Mesothelial cell of epicardium (in vitro differentiated cells): ENCODE measurements at places on chromosomes 6 and 20. TPM values are rescaled to one million over a fixed set of nuclear protein-coding genes. Genes with fewer than 3 reads are reported as not detected.

GRCh38 chr6:26122402-26122792 is 35.2 kb downstream of the HFE start:
- DNase-seq: no peak

- DNase-seq: no peak
Measured at GRCh38 chr6:137772541-137773250, 94.4 kb upstream of the TNFAIP3 start.

GRCh38 chr6:145137425-145137824 is 597.9 kb downstream of the EPM2A start:
- no peak for DNase-seq

GRCh38 chr6:42411406-42411805 is 40.3 kb downstream of the TRERF1 start:
- no peak for DNase-seq

DNA sequence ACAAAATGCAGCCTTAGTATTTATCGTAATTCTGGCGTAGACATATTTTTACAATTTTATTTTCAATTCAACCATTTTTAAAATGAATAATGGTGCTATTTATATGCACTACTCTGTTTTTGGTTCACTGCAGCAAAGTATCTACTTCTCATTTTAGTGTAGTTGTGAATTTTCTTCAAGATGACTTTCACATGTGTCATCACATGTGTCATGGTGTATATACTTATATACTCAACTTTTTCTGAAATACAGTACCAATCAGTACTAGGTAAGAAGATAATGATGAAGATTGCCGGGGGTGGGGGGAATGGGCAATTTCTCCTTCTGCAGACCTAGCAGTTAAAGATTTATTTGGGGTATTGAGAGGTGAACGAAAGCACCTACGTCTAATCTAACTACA is 634.5 kb downstream of the PHF3 start:
- no peak for DNase-seq

DNA sequence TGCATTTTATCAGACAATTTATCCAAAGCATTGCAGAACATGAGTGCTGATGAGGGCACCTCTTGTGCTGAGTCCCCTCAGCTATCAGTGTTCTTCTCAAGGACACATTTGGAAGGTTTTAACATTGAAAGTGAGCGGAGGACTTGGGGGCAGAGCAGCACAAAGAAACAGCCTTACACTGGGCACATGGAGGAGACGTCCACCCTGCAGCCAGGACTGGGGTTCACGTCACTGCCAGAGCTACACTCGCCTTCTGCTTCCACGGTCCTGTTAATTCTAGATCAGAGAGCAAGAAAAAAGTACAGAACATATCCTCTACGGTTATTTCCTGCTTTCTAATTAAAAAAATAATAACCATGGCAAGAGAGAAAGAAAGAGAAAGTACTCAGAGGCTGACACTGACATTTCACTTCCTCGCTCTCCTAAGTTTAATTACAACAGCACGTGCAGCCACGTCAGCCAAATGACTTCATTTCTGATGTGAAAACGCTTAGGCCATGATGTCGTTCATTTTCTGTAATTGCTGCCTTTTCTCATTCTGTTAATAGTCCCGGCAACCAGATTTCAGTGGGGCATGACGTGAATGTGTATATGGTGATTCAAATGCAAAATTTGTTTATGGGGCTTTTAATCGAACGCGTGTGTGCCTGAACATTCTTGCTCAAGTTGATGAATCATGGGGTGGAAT is 5.1 kb downstream of the PRND start:
- DNase-seq: no peak

GRCh38 chr6:84137989-84138575 is 89.4 kb downstream of the CEP162 start:
- DNase-seq: no peak

DNA sequence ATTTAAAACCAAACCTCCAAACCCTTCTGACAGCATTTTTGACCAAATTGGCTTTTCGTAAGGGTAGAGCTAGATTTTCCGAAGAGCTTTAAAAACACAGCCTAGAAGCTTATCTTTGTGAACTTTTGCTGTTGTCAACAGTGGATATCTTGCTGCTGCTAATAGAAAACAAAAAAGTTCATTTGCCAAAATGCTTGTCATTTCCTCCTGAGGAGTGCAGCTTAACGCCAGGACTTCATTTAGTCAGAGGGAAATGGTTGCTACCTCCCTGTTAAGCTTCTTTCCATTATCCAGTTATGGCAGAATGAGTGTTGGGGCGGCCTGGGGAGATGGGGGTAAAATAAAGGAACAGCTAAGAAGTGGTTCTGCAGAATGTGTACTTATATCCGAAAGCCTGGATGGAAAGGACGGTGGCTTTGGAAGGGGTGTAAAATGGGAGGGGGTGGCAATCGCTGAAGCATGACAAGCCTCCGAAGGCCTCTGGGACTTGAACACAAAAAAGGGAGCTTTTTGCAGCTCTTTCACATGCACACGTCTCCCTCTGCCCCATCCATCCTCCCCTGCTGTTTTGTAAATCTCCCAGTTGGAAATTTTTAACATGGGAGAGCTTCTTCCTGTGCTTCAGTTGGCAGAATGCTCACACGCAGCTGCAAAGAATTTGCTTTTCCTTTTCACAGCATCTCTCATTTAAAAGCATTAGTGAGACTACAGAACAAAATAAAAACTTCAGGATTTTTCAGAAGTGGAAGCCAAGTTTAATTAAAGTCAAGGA is 22.5 kb downstream of the JARID2 start:
- DNase-seq: no peak

DNA sequence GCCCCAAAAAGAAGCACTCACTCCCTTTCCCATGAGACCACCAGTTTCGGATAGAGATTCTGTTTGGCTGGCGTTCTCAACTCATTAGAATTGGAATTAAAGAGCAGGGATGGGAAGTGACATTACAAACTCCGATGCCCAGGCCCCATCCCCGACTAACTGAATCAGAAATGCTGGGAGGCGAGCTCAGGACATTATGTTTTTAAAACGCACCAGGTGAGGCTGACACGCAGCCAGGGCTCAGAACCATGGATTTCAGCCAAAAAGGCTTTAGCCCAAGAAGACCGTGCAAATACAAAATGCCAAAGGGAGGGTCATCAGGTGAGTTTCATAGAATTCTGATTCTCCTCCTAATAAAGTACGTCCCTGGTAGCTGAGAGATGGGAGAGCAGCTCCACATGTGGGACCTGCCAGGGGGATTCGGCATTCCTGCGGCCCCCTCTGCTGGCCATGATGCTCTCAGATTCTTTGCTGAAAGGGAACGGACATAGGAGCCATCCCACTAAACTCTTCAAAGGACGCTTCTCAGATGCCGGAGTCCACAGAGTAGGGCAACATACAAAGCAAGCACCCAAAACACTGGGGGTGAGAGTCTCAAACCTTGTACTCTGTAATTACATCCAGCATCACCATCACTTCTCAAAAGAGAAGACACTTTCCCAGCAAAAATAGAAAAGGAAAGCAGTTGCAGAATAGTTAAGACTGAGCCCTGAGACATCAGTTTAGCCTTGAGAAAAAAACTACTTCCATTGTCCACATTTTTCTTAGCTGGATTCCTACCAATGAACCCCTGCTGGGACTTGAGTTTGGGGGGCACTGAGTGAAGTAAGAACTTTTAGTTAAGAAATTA is 205.2 kb downstream of the BMP7 start:
- peak; percentile 79 for DNase-seq

The ZHX3 gene
- 13.9 to 18.3 TPM (median 17.6 TPM) in 3 replicates for total RNA-seq

GRCh38 chr6:104789770-104790190 is 69.9 kb downstream of the HACE1 start:
- DNase-seq: no peak

GRCh38 chr20:10314198-10314597 is 95.6 kb downstream of the SNAP25 start:
- DNase-seq: no peak

The DEFB124 gene
- not detected in 3 replicates for total RNA-seq

- DNase-seq: no peak
Measured at GRCh38 chr20:14566505-14566904, 229.1 kb upstream of the FLRT3 start.

DNA sequence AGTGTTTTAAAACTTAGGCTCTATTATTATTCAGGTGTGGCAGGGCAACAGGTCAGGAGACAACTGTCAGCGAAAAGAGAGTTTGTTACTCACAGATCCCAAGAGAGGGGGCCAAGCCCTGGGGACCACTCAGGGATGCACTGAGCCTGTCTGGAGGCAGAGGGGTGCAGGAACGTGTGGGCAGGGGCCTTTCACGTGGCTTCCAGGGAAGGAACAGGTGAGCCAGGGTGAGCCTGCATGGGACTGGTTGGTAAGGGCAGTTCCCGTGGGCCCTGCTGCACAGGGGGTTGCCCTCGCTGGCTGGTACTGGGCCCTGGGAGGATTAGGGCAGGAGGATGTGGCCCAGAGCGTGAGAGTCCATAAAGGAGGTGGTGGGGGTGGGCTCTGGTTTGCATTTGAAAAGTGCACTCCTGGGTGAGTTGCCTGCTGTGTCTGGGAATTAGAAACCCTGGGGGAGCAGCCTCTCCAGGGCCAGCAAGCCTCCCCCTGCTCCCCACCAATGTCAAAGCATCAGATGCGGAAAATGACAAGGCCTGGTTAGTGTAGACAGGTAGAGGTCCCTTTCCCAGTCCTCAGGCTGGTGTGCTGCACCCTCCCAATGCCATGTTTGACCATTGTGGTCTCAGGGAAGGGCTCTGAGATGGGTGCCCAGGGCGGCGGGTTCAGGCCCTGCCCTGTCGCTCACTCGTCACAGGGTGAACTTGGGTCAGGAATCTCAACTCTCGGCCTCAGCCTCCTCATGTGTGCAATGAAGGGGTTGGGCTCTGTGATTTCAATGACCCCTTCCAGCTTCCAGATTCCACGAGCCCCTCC is 127.4 kb upstream of the RPS6KA2 start:
- no peak for DNase-seq

The ALDH5A1 gene
- 19.6 to 22.6 TPM (median 22.5 TPM) in 3 replicates for total RNA-seq

- DNase-seq: no peak
Measured at GRCh38 chr20:42857446-42857845, 332.3 kb downstream of the PTPRT start.

The BLTP3A gene
- total RNA-seq: 14.6 to 14.9 TPM (median 14.7 TPM) in 3 replicates

DNA sequence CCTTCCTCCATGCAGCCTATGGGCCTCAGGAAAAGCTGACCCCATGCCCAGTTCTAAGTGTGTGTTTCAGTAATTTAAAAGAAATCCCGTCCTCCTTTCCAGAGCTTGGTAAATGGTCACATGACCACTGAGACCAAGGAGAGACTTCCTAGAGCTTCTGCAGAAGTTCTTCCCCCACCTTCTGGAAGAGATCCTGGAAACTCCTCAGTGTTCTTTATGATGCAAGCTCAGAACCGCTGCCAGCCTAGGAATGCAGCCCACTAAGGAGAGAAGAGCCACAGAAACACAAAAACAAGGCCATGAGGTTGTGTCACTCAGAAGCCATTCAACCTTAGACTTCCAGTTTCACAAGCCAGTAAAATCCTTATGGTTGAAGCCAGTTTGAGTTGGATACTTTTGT is 348.4 kb downstream of the TPBG start:
- no peak for DNase-seq

- peak; percentile 64 for DNase-seq
Measured at GRCh38 chr6:44735630-44735963, 348.1 kb downstream of the CDC5L start.

The BTNL2 gene
- total RNA-seq: not detected in 3 replicates

DNA sequence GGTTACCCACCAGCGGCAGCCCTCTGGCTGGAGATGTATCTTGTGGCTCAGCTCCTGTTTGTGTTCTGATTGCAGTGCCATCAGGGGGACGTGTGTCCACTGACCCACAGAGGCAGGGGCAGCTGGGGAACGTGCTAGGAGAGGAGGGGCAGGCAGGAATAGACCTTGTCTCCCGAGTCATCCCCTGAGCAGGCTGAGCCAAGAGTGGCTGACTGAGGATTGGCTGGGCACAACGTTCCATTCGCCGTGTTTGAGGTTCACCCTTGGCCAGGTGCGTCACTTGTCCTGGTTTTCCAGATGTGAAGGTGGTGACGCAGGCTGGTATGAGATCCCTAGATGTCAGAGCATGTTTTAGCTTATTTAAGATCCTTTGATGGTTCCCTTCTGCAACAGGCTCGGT is 57.7 kb downstream of the ADNP start:
- DNase-seq: no peak

The POU5F1 gene
- 0.24 to 0.47 TPM in 2 of 3 replicates, not detected in the other for total RNA-seq

GRCh38 chr6:101711518-101711917 is 318.0 kb downstream of the GRIK2 start:
- no peak for DNase-seq

The GRM1 gene
- 0.11 to 0.16 TPM in 2 of 3 replicates, not detected in the other for total RNA-seq

DNA sequence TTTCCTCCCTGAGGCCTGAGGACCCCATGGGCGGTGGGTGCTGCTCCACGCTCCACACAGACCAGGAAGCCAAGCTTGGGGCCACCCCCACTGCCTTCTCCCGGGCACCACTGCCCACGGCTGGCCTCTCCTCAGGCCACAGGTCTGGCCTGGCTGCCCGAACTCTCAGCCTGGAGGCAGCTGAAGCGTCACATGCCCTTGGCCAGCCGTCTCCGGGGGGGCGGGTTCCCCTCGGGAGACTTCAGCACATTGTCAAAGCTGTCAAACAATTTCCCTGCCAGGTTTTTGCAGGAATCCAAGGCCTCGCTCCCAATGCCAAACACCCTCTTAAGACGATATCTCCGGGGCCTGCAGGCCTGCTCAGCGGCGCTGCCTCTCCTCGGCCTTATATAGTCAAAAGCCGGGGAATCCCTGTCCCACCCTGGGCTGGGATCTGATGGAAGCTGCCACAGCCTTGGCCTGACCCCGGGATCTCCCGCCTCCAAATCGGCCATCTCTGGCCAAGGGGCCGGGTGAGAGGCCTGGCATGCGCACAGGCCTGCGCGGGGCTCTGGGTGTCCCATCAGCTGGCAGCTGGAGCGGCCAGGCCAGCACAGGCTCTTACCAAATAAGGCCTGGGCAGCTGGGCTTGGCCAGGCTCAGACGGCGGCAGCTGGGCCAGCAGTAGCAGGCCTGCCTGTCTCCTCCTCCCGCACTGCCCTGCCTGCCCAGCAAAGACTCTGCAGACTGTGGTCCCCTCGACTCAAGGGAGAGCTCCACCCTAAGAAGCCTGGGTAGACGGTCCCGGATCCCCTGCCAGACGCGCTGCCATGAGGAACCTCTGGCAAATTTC is 49.7 kb downstream of the RBM38 start:
- DNase-seq: no peak

DNA sequence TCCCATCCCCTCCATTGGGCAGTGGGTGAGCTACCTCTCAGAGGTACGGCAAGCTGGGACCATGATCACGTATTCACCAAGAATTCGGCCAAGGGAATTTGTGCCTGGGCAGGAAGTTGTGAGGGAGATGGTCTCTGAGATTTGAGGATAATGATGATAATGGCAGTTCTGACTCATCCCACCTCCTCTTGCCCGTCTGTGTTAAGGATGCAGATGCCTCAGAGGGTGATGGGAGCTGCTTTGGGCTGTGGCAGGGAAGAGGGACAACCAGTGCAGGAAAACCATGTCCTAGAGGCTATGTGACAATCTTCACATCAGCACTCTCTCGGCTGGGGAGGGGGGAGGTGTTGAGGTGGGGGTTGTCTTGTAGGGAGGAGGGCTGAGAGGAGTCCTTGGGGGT is 4.3 kb downstream of the TGM6 start:
- DNase-seq: no peak

The FNDC1 gene
- total RNA-seq: 0.31 to 0.40 TPM (median 0.34 TPM) in 3 replicates

GRCh38 chr6:105509506-105510331 is 106.8 kb upstream of the PREP start:
- DNase-seq: no peak

The KCNK16 gene
- total RNA-seq: not detected in 3 replicates

- no peak for DNase-seq
Measured at GRCh38 chr20:5495939-5496338, 179.2 kb upstream of the PROKR2 start.

The SLC16A10 gene
- total RNA-seq: 15.0 to 18.0 TPM (median 15.1 TPM) in 3 replicates

- DNase-seq: no peak
Measured at GRCh38 chr6:74606582-74607071, 599.2 kb downstream of the COL12A1 start.

The B4GALT5 gene
- total RNA-seq: 52.6 to 53.8 TPM (median 52.6 TPM) in 3 replicates
